AG10803 (cell line): ENCODE measurements at places on chromosomes 11 and 22.

DNA sequence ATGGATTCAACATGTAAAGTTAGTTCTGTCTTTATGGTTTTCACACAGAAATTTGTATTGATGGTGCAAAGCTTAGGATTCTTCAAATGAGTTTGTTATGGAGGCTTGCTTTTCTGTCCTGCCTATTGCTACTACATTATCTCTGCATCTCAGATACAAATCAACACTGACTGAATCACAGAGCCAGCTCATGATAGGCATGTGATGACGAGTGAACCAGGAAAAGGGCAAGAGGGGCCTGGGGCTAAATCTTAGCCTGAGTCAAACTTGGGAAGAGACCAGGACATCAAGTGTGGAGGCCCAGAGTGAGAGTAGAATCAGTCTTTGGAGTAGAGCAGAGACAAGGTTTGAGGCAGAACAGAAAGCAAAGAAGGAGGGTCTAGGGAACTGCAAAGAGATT, 107.1 kb upstream of the CD44 start:
- no peak for DNase-seq

DNA sequence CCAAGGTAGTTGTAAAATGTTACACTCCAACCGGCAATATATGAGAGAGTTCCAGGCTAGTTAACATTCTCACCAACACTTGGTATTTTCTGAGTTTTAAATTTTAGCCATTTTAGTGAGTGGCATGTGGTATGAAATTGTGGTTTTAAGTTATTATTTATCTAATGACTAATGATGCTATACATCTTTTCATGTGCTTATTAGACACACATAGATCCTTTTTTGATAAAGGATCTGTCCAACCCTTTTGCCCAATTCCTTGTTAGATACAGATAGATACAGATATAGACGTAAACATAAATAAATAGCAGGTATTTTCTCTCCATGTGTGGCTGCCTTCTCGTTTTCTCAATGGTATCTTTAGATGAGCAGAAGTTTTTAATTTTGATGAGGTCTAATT, 39.3 kb downstream of the ALKBH8 start:
- no peak for DNase-seq

- DNase-seq = no peak
Measured at GRCh38 chr11:100240025-100240539, 447.0 kb upstream of the ARHGAP42 start.

GRCh38 chr22:20244691-20245576, 23.2 kb downstream of the RTN4R start:
- no peak for DNase-seq

GRCh38 chr11:104564921-104565582, 333.2 kb downstream of the CASP12 start:
- no peak for DNase-seq
